ENCODE measurements at places on chromosomes 11 and 22.

DNA sequence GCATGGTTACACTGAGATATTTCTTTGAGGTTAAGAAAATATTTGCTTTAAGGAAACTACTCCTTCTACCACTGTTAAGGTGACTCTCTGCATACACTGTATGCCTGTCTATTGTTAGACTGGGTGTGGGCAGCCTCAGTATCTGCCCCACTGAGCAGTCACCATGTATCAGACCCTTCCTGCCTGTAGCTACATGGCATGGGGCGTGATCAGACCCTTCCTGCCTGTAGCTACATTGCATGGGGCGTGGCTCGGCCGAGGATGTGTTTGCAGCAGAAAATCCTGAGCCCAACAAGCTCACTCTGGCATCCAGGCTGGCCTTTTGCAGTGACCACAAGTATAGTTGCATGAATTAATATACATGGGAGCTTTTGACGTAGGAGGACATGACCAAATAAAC, 669.4 kb downstream of the OPCML start:
- DNase-seq: no peak

GRCh38 chr11:890794-891540, 19.6 kb downstream of the CHID1 start:
- no peak for DNase-seq

- no peak for DNase-seq
Observed at GRCh38 chr11:65611758-65612603, 2.0 kb downstream of the MAP3K11 start.

- DNase-seq: no peak
Observed at GRCh38 chr22:24422102-24422665, 5.2 kb upstream of the ADORA2A start.

DNA sequence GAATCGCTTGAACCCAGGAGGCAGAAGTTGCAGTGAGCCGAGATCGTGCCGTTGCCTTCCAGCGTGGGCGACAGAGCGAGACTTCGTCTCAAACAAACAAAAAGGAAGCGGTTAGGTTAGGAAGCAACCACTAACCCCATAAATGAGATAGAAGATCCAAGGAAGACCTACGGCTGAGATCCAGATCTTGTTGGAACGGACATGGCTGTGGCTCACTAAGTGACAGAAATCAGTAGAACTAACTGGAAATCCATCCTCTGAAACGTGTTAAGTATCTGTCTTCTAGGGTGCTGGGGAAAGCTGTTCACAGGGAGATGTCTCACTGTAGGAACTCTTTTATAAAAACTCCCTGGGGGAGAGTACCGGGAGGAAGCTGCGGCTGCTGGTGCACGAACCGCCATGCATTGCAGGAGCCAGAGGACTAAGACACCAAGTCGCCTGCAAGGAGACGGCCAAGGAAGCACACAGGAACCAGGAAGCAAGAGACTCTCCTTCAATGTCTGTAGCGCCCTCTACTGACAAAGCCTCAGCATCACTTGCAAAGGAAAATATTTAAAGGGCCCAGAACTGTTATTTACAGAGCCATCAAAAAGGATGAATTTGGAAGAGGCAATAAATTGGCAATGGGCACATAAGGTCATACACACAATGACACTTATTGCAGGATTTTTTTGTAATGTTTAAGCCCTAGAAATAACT, 16.9 kb upstream of the SPTY2D1 start:
- DNase-seq: no peak

- no peak for DNase-seq
Observed at GRCh38 chr22:47556473-47556872, 794.0 kb downstream of the TBC1D22A start.

DNA sequence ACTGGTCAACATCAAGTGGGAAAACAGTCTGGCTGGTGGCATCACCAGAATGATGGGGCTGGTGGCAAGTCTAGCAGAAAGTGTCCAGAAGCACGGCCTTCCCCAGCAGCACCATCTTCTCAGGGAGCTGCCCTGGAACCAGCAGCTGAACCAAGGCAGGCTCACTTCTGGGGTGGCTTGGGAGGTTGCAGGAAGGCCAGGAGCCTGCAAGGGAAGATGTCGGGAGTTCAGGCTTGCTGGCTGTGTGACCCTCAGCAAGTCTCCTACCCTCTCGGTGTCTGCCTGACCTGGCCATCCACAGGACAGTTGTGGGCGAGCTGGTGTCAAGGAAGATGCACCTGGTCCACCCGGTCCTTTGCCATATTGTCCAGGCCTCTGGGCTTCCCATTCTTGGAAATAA, 2.3 kb upstream of the PNPLA5 start:
- DNase-seq: no peak

DNA sequence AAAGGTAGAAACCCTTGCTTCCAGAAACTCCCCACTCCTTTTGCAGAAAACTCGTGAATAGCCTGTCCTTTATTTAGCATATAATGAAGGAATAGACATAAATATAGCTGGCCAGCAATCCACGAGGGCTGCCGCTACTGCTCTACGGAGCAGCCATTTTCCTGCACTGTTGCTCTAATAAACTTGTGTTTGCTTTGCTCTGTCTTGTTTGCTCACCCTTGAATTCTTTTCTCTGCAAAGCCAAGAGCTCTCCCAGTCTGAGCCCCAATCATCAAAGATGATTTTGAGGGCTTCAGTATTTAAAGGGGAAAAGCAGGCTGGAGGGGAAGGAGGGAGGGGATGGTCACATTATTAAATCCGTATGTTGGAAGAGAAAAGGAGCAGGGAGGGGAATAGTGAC, 16.6 kb upstream of the CHKA start:
- DNase-seq: no peak

GRCh38 chr11:113562981-113563461, 87.8 kb upstream of the DRD2 start:
- DNase-seq: no peak

GRCh38 chr11:18669219-18669596, 29.4 kb upstream of the TMEM86A start:
- DNase-seq: no peak

- peak; percentile 5 for DNase-seq
Observed at GRCh38 chr22:29202212-29203192, 3.2 kb upstream of the EMID1 start.

DNA sequence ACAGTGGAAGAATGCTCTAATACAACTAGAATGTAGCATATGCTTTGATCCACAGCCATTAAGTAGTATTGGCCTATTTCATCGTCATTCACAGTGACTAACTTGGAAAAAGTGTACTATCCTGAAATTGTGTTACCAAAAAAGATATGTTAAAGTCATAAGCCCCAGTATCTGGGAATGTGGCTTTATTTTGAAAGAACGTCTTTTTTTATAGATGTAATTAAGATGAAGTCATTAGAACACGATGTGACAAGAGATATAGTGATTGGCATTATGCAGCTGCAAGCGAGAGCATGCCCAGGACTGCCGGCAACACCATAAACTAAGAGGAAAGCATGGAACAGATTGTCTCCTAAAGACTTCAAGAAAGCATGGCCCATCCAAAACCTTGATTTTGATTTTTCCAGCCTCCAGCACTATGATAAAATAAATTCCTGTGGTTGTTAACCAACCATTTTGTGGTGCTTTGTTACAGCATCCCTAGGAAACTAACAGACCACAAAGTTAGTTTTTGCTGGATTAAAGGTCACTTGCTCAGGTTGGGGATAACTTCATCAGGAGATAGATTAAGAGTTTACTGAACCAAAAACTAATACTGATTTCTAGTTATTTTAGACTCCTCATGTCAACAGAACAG, 870.6 kb upstream of the LRRC4C start:
- DNase-seq: no peak

- DNase-seq: no peak
Observed at GRCh38 chr11:95985174-95985808, 61.4 kb upstream of the MTMR2 start.

DNA sequence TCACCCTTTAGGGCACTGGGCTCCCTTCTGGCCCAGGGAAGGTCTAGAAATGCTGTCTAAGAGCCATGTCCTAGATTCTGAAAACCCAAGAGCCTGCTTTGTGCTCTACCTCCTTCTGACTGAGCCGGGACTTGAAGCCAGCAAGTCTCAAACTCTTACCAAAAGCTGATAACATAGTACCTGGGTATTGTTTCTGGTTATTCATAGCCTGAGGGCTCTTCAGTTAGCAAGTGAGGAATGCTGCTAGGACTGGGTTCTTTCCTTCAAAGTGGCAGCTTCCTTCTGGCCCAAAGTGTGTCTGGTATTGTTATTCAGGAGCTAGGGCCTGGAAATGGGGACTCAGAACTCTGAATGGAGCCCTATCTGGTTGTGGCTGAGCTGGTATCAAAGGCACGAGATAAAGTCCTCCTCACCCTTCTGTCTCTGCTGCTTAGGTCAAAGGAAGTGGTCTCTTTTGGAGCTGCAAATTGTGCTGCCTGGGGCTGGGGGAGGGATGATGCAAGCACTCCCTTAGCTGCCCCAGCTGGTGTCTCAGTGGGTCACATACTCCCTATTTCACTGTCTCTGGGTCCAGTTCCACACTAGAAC, 696.0 kb upstream of the CCDC179 start:
- DNase-seq: no peak

DNA sequence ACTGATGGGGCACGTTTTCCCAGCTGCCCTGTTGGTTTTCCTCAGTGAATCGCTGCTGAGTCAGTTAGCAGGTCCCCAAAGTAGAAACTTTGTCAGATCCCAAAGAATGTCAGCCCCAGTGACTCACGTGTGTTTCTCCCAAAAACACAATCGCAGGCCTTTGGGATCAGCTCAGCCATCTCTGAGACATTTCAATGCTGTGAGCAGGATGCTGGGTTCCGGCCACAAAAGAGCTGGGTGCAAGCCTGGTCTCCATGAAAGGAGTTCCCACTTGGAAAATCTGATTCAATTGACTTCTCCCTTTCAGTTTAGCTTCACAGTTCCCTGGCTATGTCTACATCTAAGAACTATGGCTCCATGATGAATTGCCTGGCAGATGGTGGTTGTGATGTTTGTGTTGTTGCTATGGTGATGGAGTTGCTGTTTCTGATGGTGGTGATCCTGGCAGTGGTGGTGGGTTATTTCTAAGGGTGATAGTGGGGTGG, 28.0 kb downstream of the MYEOV start:
- DNase-seq: no peak

DNA sequence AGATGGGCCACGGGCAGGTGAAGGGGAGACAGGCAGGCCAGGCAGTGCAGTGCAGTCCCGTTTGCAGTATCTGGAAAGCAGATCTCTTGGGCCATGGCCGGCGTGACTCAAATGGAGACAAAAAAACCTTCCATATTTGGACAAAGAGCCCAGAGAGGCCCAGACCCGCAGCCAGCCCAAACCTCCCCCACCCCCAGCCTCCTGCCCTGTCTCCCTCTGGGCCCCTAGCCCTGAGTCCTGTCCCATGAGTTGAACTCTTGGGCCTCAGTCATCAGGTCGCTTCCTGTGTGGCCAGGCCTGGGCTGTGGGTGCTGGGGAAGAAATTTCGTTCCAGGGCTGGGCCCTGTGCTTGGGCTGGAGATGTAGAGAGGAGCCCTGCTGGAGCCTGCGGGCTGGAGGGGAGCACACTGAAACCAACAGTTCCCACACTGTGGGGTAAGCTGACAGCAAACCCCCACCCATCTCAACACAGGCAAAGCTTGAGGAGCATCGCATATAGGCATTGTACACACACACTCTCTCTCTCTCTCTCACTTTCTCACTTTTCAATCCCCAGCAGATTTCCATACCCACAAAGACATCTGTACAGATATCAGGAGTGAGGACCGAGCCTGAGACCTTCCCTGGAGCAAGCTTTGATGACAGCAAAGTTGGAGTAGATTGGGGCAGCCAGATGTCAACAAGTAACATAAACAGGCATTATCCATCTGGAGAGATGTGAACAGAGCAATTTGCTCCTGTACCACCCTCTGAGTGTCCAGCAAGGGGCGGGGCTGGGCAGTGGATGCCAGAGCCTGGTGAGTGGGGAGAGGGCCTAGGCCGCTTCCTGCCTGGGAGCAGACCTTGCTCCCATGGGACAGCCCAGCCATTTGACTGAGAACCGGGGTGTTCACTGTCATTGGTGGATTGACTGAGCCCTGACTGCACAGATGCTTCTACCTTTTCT, 17.2 kb downstream of the ARHGEF17 start:
- no peak for DNase-seq

GRCh38 chr11:3949125-3949524, 93.7 kb downstream of the STIM1 start:
- no peak for DNase-seq

DNA sequence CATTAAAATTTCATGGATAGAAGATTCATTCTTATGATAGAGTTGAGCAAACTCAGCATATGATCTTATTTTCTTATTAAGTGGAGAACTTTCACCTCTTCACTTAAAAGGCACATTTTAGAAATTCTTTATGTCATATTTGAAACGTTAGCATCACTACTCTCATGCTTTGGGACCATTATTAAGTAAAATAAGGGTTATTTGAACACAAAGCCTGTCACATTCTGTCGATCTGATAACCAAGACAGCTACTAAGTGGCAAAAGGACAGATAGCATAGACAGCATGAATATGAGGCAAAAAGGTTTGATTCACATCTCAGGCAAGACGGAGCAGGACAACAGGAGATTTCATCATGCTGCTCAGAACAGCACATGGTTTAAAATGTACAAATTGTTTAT, 247.6 kb upstream of the ANO3 start:
- DNase-seq: no peak

- no peak for DNase-seq
Observed at GRCh38 chr22:20725987-20726558, 47.8 kb upstream of the SERPIND1 start.

DNA sequence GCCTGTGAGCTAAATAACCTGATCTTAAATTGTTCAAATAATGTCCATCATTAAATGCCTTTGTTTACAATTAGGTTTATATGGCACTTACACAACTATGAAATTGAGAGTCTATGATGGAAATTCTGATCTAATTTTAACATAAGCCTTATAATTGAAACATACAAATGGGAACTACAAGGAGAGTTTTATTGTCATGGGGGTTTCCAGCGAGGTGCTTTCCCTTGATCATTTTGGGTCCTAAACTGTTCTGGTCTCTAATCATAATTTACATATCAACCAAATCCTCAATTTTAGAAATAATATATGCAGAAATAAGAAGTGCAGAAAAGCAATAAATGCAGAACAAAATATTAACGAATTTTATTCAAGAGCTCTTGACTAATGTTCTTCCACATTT, 44.9 kb downstream of the RRAS2 start:
- DNase-seq: no peak

DNA sequence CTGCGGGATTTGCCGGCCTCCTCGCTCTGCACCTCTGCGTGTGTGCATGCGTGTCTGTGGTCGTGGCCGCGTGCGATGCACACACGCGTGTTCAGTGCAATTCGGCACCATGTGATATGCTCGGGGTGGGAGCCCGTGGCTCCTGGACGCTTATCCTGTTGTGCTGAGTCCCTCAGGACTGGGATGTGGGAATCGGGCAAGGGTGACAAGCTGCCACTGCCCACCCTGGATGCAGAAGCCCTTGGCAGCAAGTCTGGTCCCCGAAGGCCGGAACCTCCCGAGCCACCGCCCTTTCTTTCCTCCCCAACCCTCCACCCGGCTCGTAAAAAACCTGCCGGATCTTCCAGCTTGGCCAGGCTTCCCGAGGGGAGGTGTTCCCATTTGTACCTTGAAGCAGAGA, 128.2 kb downstream of the PHF21B start:
- DNase-seq: no peak

- no peak for DNase-seq
Observed at GRCh38 chr11:46391578-46392420, at the start of gene CHRM4. TSS of gene CHRM4 (minus strand) at chr11:46391776. CDS start at chr11:46386557, 5,219 bp downstream.

- DNase-seq: no peak
Observed at GRCh38 chr11:11537372-11537771, 84.4 kb downstream of the GALNT18 start.

- DNase-seq: no peak
Observed at GRCh38 chr11:36532941-36533601, 23.0 kb upstream of the TRAF6 start.

Measured in stimulated activated CD4-positive, alpha-beta T cell treated with anti-CD3 and anti-CD28 coated beads, Interleukin-12 subunit alpha, Interleukin-12 subunit beta, amount 100 ng/mL, for 24 hours (primary cell).